Choroid plexus epithelial cell (primary cell): ENCODE measurements at places on chromosomes 5 and 9.
A peak's percentile ranks its signal among the peaks of the same experiment; 100 is the strongest.

DNA sequence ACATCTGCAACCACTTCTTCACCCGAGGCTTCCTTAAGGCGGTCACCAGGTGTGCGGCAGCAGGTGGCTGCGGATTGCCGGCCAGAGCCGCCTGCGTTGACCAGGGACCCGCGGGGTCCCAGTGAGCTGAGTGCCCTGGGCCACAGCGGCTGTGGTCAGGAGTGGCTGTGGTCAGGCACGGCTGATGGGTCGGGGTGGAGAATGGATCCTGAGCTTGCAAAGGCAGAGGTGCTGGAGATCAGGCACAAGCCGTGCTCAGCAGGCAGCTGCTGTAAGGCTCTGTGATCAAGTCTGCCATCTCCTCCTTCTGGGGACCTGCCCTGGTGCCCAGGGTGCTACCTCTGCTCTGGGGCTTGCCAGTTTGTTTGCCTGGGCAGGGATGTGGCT lies 2.1 kb downstream of the UAP1L1 start:
- no peak for DNase-seq

DNA sequence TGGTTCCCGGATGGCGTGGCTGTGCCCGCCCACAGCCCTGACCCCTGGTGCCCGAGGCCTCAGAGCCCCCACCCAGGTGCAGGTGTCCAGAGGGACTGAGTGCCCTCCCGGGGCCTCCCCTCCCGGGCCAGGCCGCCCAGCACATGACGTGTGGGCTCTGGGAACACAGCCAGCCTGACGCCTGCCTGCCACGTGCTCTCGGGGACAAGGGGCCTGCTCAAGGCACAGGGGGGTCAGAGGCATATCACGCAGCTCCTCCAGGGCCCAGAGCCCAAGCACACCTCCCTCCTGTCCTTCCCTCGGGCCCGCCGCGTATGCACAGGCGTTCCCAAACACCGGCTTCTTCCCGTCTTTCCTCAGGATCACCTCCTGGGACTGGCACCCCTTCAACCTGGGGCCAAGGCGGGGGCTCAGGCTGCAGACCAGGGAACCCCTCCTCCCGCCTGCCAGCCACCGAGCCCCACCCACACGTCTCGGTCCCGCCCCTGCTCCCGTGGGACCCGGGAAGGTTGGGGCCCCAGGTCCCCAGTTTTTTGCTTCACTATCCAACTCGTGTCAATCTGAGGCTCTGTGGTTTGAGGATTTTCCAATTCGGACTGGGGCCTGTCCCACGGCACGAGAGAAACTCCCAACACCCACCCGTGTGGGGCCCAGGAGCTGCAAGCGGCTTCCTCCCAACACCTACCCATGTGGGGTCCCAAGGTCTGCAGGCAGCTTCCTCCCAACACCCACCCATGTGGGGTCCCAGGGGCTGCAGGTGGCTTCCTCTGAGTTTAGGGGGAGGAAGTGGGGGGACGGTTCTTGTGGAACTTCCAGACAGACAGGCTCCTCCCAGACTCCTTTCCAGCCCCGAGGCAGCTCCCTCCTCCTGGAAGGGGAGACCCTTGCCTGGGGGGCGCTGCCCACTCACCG lies 1.5 kb downstream of the LCN10 start:
- DNase-seq, result no peak

DNA sequence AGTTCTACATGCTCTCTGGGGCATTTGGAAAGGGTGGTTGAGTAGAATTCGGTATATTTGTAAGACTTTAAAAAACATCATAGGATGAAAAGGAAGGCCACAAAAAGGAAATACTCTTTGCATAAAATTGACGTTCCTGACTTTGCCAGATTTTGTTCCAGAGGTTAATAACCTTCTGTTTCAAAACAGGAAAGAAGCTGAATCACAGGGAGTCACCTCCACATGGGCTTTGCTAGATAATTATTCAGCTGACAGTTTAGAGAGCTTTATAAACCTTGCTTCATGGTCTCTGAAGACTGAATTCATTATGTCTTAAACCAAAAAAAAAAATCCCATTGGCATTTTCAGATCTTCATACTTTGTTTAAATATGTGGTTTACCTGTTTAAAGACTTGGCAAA lies 203.7 kb downstream of the SEMA6A start:
- DNase-seq, result peak; percentile 65

DNA sequence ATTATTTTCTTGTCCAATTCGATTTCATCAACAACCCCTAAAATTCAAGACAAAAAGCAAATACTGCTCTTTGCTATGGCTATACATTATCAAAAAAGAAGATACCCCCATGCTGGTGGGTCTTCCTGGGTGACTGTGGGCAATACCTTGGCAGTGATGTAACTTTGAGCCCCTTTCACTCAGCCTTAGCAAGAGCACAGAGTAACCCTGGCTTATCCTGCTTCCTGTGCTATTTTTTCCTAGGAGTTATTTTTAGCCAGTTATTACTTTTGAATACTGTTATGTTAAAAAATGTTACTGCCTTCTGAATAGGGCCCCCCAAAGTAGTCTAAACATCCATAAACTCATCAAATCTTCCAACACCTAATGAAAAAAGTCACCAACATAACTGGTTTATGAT lies 145.6 kb upstream of the TSLP start:
- DNase-seq, result no peak

GRCh38 chr5:72511774-72512592 lies 4.8 kb upstream of the ZNF366 start:
- DNase-seq, result peak; percentile 28

- no peak for DNase-seq
Observed at GRCh38 chr5:143634689-143635088, 177.3 kb upstream of the HMHB1 start.

DNA sequence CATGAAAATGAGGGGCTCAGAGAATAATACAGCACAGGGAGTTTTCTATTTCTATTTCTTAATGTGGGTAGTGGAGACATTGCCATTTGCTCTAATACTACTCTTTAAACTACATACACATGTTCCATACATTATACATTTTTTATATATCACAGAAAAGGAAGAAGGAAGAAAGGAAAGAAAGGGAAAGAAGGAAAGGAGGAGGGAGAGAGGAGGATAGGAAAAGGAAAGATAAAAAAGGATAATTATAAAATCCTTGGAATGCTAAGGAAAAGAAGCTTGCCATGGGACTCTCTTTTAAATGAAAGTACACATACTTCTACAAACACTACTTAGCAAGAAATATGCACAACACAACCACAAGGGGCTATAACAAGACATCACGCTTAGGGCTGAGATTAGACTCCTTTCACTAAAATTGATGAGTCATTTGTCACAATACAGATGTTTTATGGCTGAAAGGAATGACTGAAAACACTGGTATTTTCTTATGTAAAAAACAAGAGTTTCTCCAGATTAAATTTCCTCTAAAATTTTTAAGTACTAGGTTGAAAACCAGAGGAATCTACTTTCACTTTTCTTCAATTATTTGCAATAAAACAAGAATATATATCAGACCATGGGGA lies 219.8 kb downstream of the ARL15 start:
- peak; percentile 95 for DNase-seq

GRCh38 chr5:94031631-94032030 lies 290.2 kb upstream of the POU5F2 start:
- peak; percentile 12 for DNase-seq

DNA sequence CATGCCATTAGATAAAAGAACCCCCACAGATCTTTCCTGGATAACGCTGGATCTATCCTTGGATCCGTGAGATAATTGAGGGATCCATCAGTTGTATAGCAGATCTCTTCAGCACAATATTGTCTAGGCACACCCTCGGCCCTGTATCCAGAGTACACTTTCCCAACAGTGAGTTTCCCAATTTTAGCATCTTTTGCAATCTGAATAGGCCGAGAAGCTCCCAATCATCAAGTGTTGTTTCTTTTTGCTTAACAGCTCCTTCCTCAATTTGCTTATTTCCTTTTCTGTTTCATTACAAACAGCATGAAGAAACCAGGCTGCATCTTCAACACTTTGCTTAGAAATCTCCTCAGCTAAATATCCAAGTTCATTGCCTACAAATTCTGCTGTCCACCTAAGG lies 4.4 kb upstream of the SPTLC1 start:
- DNase-seq, result no peak

DNA sequence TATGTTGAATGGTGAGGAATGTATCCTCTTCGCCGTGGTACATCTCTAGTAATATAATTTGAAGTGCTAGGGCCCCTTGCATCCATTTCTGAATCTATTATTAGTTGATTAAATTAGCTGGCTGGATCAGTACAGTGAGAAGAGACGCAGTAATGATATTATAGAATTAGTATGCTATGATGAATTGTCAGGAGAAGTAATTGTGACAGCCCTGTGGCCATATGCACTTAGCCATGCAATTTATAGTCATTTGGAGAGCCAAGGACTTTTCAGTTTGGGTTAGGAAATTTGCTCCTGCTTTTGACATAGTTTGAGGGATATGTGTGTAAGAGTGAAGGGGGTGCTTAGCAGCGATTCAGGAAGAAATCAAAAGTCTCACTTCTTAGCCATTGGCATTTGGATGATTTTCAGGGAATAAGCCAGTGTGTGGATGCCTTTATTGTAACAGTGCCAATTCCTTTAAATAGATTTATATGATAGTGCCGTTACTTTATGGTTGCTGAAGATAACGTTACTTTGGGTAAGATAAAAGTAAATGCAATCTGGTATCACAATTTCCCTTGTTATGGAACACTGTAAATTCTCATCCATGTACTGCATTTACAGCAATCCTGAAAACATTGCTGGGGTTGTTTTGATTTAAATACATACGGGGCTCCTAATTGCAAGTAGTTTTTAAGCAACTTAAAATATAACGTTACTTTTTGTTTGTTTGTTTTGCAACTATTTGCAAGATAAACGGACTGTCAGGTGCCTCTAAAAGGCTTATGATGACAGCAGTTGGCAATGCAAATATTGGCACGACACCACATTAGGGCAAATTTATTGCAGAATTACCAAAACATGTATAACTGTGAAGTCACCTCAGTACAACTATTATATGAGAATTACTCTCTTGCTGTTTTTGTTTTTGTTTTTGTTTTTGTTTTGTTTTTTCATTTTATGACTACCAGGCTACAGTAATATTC lies 875.4 kb upstream of the WWC1 start:
- no peak for DNase-seq

DNA sequence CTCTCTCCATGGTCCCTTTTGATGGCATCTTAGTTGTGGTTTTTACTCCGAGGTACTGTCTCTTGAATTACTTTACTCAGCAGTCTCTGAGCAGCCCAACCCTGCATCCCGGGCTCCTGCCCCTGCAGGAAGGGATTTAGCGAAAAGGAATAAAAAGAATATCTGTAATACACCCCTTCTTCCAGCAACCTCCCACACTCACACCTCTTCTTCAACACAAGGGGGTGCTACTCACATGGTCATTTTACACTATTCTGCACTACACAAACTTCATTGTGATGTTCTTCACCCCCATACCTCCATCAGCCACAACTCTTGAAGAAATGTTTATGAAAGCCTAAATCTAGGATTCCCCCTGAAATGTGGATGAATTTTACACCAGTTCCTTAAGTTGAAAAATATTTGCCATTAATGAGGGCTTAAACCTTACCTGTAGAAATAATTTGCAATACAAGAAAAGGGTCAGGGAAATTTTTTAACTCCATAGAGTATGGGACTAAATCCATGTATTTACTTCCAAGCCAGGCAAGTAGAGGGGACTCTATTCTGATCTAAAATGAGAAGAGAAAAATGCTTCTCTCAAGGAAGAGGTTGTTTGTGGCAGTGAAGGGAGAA lies 26.0 kb downstream of the TPD52L3 start:
- DNase-seq, result peak; percentile 88

GRCh38 chr5:149831492-149831891 lies 101.4 kb downstream of the PPARGC1B start:
- DNase-seq, result peak; percentile 28

- no peak for DNase-seq
Observed at GRCh38 chr9:119052339-119053030, 316.8 kb downstream of the BRINP1 start.

DNA sequence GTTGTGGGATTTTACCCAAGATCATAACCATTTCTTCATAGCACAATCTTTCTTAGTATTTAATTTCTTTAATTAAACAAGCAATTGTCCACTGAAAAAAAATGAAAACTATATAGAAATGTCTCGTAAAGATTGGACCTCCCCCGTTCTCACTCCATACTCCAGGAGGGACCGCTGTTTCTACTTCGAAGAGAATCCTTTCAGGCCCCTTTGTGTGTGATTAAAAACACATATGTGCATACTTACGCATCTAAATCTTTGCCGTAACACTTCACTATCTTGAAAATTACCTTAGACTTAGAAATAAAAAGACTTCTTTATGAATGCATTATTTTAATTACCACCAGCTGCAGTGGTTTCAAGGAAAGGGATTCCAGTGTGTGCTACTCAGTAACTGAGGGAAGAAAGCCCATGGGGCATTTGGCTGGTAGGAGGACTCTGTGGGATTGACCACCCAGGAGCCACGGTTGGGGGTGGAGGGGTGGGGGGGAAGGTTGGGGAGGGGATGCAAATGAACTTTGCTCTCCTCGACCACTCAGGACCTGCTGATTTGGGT lies 209.1 kb downstream of the FAM114A2 start:
- no peak for DNase-seq

GRCh38 chr5:73764996-73765395 lies 139.0 kb downstream of the ARHGEF28 start:
- DNase-seq, result no peak

GRCh38 chr5:132327252-132327955 lies 33.2 kb downstream of the SLC22A4 start:
- peak; percentile 78 for DNase-seq

DNA sequence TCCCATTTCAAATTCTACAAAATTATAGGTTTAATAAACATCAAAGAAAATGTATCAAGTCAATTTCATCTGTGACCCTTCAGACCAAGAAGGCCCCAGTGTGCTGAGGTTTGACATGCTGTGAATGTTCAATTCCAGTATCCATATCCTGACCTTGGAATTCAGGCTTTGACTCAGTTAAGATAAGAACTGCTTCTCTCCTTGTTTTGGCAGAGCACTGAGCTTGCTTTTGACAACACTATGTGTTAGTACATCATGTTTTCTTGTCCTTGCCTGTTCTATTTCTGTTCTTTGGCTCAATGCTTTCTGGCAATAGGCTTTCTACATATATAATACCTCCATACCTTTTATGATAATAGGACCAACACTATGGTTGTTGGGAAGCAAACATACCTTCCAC lies 105.6 kb downstream of the PLCXD3 start:
- peak; percentile 63 for DNase-seq

- DNase-seq, result peak; percentile 12
Observed at GRCh38 chr5:144151026-144151425, 19.4 kb downstream of the YIPF5 start.

DNA sequence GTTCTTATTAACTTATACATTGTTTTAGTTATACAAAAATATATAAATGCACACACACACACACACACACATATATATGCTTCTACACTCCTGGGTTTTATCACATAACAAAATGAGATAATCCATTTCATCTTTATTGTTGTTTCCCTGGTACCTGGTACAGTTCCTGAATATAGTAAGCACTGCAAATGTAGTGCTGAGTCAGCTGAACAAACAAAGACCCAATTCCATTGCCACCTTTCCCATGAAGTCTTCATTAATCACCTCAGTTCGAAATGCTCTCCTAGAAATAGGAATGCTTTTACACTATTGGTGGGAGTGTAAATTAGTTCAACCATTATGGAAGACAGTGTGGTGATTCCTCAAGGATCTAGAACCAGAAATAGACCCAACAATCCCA lies 13.4 kb upstream of the PTAR1 start:
- DNase-seq, result no peak

GRCh38 chr5:140466981-140467742 lies 65.5 kb downstream of the ANKHD1 start:
- DNase-seq, result no peak

GRCh38 chr9:133581513-133582343 lies 27.5 kb downstream of the FAM163B start:
- DNase-seq, result peak; percentile 43
